ENCODE measurements at places on chromosomes 12 and 14.

DNA sequence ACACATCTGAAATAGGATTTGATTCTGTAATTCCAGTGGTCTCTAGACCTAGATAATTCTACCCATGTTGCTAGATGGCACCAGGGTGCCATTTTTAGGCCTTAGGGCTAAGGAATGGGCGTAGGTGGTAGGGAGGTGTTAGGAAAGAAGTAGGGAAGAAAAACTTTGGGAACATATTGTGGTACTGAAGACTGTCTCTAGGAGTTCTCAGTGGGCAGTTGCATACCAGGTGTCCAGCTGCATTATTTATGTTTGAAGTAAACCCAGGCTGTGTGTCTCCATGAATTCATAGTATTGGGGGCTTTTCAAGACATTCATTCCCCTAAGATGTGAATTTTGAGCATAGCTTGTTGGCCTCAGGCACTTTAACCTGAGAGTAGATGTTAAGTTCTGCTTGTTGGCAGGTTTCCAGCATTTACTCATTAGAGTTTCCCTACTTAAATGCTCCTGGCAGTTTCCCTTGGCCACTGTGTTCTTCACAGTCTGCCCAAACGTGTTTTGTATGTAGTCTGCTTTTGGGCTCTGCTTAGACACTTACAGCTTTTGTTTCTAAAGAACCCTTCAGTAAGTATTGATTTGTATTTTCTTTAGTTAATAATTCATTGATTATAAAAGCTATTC, 31.5 kb upstream of the CCT2 start:
- DNase-seq, result no peak

GRCh38 chr12:587132-588023, 75.9 kb downstream of the NINJ2 start:
- no peak for DNase-seq

DNA sequence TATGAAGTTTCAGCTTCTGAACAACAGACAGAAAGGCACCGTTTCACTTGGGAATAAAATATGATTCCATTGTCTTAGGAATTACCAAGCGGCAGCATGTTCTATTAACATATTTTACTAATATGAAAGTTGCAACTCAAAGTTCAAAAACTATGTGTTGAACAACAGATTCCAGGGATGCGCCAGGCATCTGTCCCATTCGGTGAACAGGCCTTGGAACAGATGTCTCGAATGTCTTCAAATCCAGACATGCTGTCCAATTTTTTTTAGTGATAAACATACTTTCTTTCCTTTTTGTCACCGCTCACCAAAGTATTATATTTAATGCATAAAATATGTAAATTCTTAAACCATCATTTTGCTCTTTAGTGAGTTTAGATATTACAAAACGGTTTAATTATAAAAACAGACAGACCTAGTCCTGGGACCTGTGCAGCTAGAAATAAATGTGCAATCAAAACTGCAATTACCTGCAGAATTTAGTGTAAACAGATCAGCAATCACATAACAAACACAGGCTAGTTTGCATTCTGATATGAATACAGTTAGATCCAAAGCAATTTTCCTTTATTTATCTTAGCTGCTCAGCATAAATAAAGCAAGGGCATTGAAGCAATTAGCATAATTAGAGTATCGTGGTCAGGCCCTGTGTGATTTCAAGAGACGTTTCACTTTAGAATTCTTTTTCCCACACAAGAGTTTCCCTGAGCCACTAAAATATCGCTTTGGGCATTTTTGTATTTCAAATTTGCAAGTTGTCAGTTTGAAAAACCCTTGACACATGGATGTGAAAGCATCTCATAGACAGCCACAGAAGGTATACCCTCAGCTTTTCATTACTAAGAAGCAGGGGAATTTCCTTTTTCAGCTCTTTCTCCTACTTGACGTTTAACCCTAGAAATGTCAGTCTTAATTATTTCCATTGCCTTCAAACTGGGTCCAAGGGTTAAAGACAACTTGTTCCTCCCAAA, 420.8 kb downstream of the EGLN3 start:
- DNase-seq, result no peak

- DNase-seq, result no peak
Observed at GRCh38 chr14:56300495-56300894, 182.3 kb downstream of the PELI2 start.

DNA sequence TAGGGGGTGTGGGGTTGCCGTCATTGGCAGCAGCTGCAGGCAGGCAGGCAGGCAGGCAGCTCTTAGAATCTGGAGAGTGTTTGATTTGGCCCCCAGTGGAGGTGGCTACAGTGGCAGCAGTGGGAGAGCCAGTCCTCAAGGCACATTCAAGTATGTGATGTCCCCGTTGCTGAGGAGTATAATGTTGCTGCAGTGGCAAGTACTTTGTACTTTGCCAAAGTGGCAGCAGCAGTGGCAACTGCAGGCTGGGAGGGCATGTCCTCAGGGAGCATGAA, 147.1 kb downstream of the PAPOLA start:
- no peak for DNase-seq

- DNase-seq, result no peak
Observed at GRCh38 chr12:17372508-17372907, 717.5 kb downstream of the RERGL start.

- DNase-seq, result no peak
Observed at GRCh38 chr14:53295985-53296582, 143.0 kb upstream of the DDHD1 start.

DNA sequence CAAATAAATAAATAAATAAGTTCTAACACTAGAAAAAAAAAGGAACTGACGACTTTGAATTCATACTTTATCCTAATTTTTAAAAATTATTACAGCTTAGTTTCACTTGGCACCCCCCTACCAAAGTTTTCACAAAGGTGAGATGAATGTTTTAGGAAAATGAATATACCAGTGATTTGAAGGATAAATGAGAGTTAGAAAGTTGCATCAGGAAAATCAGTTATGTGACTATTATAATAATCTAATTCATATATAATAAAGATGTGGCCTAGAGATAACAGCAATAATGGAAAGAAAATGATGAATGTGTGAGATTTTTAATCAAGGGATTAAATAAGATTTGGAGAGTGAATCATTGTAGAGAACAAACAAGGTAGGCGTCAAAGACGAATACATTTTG, 103.0 kb upstream of the RAP1B start:
- no peak for DNase-seq

- DNase-seq, result no peak
Observed at GRCh38 chr12:95322326-95322725, 104.7 kb downstream of the VEZT start.

DNA sequence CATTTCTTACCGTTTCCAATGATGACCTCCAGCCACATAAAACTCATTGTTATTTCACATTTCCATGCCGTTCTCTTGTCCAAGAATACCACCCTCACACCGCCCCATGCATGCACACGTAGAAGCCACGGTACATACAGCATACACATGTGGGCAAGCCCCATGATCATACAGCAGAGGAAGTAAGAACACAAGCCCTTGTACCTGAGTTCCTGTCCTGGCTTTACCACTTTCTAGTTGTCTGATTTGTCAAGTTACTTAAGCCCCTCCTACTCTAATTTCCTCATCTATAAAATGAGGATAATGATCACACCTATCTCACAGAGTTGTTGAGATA, 59.9 kb downstream of the DUSP16 start:
- DNase-seq, result no peak

DNA sequence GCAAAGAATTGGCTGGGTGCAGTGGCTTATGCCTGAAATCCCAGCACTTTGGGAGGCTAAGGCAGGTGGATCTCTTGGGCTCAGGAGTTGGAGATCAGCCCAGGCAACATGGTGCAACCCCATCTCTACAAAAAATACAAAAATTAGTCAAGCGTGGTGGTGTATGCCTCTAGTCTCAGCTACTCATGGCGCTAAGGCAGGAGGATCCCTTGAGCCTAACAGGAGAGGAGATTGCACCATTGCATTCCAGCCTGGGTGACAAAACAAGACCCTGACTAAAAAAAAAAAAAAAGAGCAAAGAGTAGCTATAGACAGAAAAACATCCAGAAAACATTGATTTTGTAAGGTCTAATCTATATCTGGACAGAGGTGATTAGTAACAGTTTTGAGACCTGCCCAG, 25.0 kb downstream of the KIF21A start:
- DNase-seq, result no peak

DNA sequence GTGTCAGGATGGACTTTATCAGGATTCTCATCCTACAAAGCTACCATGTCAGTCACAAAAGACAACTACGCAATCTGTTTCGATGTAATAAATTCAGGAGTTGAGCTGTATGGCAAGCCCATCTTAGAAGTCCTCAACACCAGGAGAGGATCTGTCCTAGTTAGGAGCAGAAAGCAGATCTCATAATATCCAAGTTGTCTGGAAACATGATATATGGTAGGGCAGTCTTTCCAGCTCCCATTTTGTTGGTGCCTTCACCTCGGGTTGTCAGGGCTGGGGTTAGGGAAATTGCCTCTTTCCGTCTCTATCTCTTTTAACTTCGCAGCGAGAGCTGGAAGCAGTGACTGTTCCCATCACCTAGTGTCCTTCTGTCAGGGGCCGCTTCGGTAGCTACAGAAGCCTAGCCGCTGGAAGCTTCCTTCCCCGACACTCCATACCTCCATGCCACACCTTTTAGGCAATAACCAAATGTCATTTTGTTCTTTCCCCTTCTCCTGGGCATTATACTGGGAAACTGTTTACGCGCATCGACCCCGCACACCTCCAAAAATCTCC, 1.4 kb downstream of the NIN start:
- no peak for DNase-seq

DNA sequence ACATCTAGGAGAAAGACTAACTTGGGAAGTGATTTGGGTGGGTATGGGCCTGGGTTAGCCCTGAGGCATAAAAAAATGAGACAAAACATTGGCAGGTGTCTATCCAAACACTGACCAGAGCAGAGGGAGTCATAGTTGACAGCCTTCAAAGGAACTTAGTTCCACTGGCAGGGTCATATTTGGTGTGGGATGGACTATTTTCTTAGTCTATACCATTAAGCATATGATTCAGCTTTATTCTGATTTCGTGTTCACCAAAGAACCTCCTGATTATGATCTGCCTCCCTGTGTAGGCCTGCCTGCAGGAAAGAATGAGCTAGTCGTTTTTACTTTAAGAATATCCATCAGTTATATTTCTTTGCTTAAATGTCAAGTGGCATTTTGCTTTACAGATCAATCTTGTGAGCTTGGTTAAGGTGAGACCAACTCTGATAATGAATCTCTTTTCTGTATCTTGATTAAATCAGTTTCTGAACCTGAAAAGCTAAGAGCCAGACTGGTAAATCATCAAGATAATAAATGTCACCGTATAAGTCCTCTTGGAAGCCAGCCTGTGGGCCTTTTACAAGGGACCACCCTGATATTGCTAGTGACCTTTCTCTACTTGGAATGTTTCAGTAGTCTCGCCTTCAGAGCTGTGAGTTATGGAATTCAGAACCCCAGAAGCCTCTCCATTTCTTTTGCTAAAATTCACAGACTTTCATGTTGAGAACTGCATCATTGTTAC, 182.9 kb downstream of the MON2 start:
- no peak for DNase-seq

DNA sequence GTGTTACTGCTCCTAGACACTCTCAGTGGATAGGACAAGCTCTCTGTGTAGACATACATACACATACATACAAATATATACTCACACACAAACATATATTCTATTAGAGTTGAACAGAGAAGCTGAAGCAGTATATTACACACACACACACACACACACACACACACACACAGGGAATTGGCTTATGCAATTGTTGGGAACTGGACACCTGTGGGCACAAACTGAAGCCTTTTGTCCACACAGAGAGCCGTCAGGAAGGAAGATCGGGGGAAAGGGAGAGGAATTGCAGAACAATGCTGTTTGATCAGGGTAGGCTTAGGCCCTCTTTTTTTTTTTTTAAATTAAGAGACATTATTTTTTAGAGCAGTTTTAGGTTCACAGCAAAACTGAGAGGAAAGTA, 180.7 kb upstream of the DDHD1 start:
- DNase-seq, result no peak

GRCh38 chr12:50528800-50529199, 24.0 kb downstream of the DIP2B start:
- DNase-seq, result no peak

- no peak for DNase-seq
Observed at GRCh38 chr14:85566603-85567002, 36.7 kb downstream of the FLRT2 start.

- DNase-seq, result no peak
Observed at GRCh38 chr12:66024949-66025348, 105.6 kb downstream of the LLPH start.

GRCh38 chr12:93134893-93135285, 205.8 kb upstream of the EEA1 start:
- DNase-seq, result no peak

DNA sequence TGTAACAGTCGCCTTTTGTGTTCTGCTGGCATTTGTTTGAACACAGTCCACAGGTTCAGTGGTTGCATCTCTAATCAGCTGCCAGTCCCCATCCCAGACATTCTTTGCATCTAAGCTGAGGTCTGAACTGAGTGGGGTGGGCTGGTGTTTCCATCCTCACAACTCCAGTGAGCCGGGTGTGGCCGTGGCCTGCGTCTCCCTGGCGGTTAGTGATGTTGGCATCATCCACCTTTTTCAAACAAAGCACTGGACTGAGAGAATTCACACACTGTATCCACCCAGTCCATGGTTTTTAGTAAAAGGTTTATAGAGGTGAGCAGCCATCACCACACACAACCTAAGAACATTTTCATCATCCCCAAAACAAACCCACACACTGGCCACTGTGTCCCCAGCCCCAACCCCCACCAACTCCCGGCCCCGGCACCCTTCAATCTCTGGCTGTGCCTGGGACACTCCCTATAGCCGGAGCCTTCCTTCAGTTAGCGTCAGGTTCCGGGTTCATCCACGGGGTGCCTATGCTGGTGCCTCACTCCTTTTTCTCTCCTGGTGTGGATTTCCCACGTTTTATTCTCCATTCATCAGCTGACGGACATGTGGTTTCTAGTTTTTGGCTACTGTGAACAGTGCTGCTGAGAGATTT, 6.5 kb downstream of the DDX51 start:
- DNase-seq, result no peak

DNA sequence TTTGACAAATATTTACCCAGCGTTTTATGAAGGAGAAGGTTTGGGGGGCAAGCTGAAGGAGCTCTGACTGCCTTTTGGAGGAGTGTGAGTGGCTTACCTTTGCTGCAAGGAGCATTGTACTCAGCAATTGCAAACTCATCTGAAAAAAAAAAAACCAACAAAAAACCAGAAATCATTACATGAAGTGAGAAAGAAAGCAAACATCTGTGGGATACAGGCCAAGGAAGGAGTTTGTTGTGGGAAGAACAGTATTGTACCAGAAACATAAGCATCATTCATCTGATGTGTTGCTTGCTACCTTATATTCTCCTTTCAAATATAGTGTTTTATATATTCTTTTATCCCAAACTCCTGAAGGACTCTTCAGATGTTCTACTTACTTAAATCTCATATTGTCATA, 47.6 kb downstream of the A2M start:
- DNase-seq, result no peak

- DNase-seq, result no peak
Observed at GRCh38 chr12:54439096-54439495, 20.0 kb upstream of the ITGA5 start.
